Tongue (tissue), 3 donors: ENCODE measurements at places on chromosomes 11 and 22.

GRCh38 chr11:15622231-15622890 is 507.6 kb downstream of the INSC start:
- no peak for DNase-seq

GRCh38 chr11:84722583-84723108 is 904.5 kb downstream of the DLG2 start:
- no peak for DNase-seq

- no peak for DNase-seq
Observed at GRCh38 chr11:114260077-114260476, 36.1 kb upstream of the NNMT start.

GRCh38 chr11:128629516-128630106 is 42.3 kb upstream of the ETS1 start:
- no peak for DNase-seq

- peak; percentile 13 for DNase-seq
Observed at GRCh38 chr11:23263466-23263865, 403.2 kb upstream of the CCDC179 start.

GRCh38 chr22:39220890-39221850 is 23.6 kb downstream of the PDGFB start:
- no peak for DNase-seq

GRCh38 chr22:28582806-28583205 is 96.8 kb downstream of the TTC28 start:
- peak; percentile 34 for DNase-seq

DNA sequence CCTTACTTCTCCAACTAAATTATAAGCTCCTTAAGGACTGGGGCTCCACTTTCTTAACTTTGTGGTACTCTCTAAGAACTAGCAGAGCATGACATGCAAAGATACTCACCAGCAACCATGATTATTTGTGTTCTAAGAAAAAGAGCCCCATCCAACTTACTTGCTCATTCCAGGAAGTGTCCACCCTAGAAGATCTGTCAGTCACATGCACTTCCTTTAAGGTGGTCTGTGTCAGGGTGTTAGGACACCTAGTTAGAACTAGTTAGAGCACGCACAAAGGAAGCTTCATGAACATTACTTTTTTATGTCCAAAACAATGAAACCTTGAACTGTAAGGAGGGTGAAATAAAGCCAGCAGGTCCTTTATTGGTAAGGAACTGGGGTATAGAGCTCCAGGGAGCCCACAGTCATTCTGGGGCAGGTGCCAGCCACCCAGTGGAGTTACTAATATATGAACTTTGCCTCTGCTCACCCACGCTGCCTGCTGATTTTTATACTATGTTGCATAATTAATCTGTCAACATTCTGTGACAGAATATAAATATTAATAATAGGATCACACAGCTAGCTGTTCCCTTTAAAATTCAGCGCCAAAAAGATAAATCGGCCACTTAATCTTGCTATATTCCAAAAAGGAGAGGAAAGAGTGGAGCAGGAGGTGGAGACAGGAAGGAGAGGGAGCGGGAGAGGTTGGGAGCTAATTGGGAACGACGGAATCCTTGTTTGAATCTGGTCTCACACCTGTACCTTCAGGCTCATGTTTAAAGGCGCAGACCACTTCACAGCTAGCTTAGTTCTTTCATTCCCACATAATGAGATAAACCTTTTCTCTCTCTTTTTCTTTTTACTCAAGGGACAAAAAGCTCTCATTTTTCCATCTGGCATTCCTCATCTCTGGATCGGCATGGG is 755.0 kb downstream of the OPCML start:
- DNase-seq: no peak

DNA sequence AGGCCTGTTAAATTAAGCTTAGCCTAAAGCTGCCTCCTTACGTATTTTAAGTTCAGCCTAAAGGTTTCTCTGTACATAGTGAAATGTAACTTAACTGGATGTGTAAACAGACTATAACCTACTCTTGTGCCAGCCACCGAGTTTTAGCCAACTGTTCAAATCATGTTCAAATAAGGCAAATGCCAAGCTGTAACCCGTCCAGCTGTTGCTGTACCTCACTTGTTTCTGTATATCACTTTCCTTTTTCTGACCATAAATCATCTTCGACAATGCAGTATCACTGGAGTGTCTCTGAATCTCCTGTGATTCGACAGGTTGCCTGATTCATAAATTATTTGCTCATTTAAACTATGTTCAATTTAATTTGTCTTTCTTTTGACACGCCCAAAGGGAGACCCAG is 4.0 kb upstream of the PLAAT5 start:
- peak; percentile 86 for DNase-seq

- DNase-seq: peak; percentile 50
Observed at GRCh38 chr11:3156282-3156660, 8.8 kb downstream of the OSBPL5 start.

- no peak for DNase-seq
Observed at GRCh38 chr11:28526406-28526751, 418.2 kb downstream of the METTL15 start.

DNA sequence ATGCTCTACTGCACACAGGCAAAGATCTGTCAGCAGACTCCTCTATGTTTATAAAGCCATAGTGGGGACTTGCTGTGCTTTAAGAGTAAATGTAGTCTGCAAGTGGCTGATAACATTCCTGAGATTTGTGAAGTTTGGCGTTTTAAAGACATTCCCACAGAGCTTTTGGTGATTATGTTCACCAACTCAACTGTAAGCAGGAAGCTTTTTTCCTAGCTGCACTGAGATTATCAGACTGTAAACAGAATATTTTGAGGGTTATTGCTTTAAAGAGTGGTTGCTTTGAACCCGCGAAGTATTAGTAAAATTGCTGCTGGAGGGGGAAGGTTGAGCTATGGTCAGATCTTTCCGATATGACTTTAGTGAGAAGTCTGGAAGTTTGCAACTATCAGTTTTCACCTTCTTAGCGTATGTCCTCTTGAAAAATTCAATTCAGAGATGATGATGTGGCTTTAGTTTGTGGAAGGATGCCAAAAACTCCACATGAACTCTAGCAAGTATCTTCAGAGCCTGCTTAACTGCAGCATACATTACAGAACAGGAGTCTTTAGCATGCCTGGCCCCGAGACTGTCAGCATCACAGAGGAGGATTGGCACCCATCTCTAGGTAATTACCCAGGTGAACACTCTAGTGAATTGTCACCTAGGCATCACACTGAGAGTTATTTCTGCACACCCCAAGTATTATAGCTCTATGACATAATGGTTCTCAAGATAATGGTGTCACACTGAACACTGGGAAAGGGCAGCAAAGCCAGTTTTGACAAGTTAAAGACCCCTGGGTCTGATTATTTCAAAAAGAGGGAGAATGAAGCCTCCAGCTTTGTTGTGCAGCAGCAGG is 89.9 kb downstream of the MTNR1B start:
- peak; percentile 63 for DNase-seq

DNA sequence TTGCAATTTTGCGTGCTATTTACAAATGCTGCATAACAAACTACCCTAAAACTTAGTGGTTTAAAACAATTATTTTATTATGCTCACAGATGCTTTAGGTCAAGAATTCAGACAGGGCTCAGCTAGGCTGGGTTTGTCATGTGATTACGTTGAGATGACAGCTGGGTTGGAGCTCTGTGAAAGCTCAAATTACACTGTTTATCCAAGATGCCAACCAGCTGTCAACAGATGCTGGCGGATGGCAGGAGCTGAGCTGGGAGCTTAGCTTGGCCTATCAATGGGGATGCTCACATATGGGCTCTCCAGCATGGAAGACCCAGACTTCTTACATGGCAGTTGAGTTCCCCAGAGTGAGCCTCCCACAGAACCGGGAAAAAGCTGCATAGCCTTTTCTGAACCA is 62.7 kb downstream of the STK33 start:
- peak; percentile 95 for DNase-seq

DNA sequence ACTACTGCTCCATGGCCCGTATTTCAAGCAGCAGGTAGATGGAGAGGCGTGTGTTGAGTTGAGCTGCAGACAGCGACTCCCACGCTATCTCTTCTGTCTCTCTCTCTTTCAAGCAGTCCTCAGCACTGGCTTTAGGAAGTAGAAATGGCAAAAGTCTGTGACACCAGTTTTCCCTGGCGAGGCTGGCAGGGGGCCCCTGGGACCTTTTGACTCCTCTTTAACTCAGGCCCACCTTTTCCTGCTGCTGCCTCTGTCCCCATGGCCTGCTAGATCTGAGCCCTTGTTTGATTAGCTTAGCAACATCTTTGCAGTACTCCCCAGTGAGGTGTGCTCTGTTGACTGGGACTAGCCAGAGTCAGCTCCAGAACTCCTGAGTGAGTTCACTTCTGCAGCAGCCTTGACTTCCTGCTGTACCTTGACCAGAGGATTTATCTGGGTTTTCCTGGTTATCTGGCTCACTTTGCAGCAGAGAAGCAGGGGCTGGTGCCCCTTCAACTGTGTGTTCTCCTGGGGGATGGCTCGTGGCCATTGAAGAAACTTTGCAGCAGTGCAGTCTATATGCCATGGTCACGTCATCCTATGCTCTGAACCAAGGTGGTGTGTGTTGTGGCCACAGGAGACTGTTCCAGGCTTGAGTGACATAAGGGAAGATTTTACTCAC is 183.9 kb downstream of the DBX1 start:
- DNase-seq: no peak

DNA sequence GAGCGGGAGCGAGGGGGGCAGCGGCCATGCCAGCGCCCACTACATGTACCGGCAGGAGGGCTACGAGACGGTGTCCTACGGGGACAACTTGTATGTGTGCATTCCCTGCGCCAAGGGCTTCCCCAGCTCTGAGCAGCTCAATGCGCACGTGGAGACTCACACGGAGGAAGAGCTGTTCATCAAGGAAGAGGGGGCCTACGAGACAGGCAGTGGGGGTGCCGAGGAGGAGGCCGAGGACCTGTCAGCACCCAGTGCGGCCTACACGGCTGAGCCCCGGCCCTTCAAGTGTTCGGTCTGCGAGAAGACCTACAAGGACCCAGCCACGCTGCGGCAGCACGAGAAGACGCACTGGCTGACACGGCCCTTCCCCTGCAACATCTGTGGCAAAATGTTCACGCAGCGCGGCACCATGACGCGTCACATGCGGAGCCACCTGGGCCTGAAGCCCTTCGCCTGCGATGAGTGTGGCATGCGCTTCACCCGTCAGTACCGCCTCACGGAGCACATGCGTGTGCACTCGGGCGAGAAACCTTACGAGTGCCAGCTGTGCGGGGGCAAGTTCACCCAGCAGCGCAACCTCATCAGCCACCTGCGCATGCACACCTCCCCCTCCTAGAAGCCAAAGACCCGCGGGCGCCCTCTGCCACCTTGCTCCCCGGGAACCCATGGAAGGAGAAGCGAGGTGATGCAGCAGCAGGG is 20.9 kb upstream of the TMEM191C start:
- no peak for DNase-seq

- peak; percentile 7 for DNase-seq
Observed at GRCh38 chr22:35218079-35218478, 39.2 kb upstream of the HMGXB4 start.

DNA sequence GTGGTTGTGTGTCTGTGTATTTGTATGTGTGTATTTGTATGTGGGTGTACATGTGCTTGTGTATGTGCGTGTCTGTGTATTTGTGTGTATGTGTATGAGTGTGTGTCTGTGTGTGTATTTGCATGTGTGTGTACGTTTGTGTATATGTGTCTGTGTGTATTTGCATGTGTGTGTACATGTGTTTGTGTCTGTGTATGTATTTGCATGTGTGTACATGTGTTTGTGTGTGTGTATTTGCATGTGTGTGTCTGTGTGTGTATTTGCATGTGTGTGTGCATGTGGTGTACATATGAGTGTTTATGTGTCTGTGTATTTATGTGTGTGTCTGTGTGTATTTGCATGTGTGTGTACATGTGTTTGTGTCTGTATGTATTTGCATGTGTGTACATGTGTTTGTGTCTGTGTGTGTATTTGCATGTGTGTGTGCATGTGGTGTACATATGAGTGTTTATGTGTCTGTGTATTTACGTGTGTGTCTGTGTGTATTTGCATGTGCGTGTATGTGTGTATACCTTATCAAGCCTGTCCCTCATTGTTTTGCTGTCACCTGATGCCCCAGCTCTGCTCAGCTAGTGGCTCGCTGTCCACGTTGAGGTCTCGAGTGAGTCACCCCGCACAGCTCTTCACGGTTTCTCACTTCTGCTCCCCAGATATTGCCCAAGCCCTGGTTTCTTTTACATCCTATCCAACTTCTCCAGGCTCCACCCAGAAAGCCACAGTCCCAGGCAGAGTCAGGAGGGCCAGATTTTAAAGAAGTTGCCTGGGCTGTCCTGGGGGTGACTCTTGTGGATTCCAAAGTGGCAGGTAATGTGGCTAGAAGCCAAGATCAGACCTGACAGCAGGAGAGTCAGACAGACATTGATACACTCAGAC is 15.2 kb downstream of the MB start:
- DNase-seq: no peak

GRCh38 chr11:14644226-14645014 is 816 bp downstream of the PDE3B start:
- DNase-seq: peak; percentile 63

GRCh38 chr22:27046086-27046485 is 388.7 kb downstream of the MIAT start:
- DNase-seq: no peak

GRCh38 chr11:5366856-5367255 is 15.5 kb downstream of the OR51B6 start:
- DNase-seq: no peak

DNA sequence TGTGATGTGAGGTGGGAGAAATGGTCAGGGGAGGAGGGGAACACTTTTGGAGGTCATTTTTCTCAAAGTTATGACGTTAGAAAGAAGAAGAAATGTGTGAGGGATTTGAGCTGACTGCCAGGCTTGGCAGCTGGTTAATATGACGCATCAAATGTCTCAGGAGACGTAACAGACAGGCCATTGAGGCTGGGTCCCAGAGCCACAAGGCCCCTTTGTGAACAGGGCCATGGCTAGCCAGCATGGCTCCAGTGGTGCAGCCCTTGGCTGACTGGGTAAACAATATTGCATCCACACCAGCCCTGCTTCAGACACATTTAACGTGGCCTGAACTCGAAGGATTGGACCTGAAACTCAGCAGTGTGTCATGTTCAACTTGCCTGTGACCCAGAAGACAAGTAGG is 34.3 kb downstream of the AMOTL1 start:
- no peak for DNase-seq

DNA sequence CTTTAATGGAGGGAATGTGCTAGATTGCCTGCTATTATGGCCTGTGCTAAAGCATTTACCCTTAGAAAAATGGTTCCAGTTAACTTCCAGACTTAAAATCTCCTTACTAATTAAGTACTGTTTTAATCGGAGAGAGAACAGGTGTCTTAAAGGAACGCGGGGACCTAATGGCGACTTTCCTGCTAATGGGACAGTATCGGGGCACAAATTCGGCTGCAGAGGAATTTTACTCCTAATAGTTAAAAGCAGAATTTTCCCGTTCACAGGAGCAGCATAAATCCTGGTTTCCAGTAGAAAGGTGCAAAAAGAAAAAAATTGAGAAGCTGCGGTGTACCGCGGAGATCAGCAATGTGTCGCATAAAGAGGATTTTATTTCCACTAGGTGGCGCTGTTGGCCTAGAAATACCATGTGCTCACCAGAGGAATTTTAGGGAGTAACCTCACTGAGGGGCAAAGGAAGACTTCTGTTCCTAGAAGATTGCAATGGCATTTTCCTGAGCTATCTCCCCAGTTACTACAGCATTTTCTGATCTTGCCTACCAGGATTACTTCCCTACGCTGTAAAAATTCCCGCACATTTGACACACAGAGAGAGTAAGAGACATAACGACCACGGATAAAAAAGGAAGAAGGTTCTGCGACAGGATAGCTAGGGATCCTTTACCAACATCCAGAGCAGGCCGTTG is 44.5 kb downstream of the ZNF280B start:
- DNase-seq: peak; percentile 89
